ENCODE measurements at places on chromosomes 1 and 21.
A peak's percentile ranks its signal among the peaks of the same experiment; 100 is the strongest.

- no peak for DNase-seq
Measured at GRCh38 chr1:28417926-28418637, 48.5 kb downstream of the PHACTR4 start.

GRCh38 chr1:65668368-65668767 lies 124.3 kb upstream of the PDE4B start:
- peak; percentile 43 for DNase-seq

- DNase-seq: no peak
Measured at GRCh38 chr1:47225430-47226100, 6.5 kb downstream of the TAL1 start.

DNA sequence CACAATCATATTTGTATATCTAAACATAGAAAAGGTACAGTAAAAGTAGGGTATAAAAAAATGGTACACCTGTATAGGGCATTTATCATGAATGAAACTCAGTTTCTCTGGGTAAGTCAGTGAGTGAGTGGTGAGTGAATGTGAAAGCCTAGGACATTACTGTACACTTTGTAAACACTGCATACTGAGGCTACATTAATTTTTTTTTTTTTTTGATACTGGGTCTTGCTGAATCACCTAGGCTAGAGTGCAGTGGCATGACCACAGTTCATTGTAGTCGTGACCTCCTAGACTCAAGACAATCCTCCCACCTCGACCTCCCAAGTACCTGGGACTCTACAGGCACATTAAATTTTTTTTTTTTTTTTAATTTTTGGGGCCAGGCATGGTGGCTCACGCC lies 27.8 kb downstream of the FBXO28 start:
- DNase-seq: no peak

DNA sequence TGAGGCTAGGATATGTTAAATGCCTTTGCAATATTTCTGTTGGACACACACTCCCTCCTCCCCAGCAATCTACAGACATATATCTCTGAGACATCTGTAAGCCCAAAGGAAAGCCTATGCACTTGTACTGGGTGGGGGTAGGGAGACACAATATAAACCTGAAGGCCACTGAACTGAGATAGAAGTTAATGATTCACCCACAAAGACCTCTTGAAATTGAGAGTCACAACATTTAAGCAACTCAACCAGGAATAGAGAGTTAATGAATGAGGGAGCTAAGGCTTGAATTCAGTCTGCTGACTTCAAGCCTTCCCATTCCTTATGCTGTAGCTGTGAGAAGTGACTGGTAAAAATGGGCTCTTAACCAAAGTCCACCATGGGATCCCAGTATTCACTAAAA lies 5.0 kb downstream of the OR10J1 start:
- no peak for DNase-seq

DNA sequence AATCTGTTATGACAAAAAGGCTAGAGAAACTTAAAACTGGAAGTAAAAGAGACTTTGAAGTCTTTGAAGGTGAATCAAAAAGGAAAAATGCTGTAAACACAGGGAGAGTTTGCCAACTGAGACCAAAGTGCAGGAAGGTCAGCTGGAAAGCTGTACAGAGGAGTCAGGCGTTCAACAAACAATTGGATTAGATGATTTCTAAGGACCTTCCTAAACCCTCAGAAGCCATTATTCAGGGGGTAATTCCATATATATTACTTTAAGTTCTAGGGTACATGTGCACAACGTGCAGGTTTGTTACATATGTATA lies 156.8 kb downstream of the ZBTB18 start:
- DNase-seq: no peak

DNA sequence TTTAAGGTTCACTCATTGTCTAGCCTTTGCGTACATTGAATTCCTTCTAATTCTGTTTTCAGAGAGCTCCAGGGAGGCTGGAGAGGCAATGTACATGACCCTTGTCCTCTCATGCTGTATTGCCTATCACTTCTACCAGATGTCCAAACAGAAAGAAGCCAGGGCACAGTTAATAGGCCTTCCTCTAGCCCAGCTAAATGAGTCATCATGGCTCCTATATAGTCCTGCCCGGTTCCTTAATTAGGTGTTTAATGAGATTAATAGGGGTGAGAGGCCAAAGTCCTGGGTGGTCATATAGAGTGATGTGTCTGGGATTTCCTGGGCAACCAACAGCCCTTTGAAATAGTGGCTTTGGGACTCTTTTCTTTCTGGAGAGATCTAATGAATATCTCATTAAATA lies 76.3 kb downstream of the ZSCAN20 start:
- no peak for DNase-seq

DNA sequence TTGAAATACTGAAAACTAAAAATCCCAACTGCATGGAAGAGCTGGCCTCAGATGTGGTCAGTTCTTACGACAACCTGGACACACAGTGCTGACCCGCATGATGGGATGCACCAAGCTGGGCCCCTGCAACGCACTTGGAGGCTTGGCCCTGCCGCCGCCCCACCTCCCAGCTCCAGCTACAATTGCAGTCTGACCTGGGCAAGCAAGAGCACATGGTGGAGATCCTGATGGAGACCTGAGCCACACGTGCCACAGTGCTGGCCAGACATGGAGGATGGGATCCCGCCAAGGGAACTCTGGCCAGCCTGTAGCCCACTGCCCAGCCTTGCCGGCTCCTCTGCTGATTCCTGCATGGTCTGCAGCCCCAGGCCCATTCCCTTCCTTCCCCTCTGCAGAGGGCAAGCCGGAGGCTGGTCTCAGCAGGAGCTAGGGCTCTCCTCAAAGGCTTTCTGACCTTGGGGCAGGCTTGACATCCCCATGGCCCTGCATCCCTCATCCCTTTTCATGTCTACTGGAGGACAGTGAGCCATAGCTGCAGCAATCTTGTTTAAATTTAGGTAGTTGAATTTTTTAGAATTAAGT lies 14.1 kb downstream of the CR1L start:
- DNase-seq: no peak

GRCh38 chr1:5150191-5150590 lies 495.8 kb downstream of the AJAP1 start:
- DNase-seq: no peak

- DNase-seq: no peak
Measured at GRCh38 chr1:33624991-33625870, 152.8 kb downstream of the ZSCAN20 start.

- DNase-seq: no peak
Measured at GRCh38 chr1:66401244-66401643, 132.7 kb upstream of the SGIP1 start.

DNA sequence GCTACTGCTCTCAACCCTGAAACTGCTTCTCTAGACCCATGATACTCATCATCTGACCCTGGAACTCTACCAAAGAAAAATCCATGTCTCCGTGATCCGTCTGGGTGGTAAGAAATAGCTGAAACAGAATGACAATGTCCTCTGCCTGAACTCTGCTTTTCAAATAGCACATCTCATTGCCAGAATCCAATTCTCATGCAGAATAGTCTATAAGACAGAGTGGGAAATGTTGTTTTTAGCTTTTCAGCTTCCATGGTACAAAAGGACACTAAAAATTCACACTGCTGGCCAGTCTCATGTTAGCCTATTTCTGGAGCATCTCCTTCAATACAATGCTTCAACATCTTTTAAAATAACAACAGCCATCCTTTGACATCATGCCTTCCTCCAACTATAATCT lies 1355.8 kb upstream of the PRMT6 start:
- DNase-seq: no peak

- DNase-seq: no peak
Measured at GRCh38 chr1:24189528-24189927, 2.4 kb upstream of the IFNLR1 start.

DNA sequence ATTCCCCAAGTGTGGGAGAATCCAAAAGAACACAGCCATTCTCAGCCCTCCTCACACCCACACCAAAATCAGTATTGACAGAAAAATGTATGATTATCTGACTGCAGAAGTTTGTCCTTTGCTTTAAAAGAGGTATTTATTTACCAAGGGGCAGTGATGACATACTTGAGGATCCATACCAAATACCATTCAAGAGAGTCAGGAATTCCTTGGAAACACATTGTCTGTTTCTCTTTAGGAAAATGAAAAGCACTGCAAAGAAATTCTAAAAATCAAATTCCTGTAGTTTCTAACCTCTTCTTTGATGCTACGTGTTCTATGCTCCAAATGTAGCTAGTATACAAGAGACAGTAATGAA lies 509.6 kb upstream of the CXADR start:
- DNase-seq: peak; percentile 78

DNA sequence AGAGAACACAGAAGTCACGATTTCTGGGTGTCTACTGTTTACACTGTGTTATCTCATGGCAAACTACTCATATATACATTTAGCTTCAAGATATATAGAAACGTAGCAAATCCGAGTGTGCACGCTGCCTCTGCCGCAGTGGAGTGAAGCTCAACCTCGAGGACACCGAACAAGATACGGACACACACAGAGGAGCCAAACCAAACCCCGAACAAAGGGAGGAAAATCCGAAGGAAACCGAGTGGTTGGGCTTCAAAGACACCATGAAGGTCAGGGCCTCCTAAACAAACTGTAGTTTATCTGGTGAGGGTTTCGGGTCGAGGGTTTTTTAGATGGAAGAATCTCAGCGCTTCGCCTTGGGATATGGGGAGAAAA lies 34.5 kb downstream of the SLC45A1 start:
- DNase-seq: no peak

DNA sequence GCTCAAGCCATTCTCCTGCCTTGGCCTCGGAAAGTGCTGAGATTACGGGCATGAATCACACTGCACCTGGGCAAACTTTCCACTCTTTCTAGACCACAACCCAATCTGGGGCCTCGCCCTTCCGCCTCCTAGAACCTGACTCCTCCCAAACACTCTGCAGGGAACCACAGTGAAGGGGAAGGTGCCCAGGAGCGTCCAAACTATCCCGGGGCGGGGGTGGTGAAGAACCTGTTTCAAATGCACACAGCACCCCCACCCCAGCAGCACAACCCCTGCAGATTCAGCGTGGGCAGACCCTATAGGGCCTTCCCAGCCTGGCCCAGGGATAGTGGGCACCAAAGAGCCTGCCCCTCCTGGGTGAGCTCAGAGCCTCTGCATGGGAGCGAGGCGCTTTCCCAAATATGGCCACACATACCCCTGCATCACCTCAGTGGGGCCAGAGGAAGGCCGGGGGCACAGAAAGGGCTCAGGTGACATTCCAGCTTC lies 86.9 kb downstream of the STUM start:
- no peak for DNase-seq

GRCh38 chr1:228747301-228747935 lies 12.1 kb downstream of the RHOU start:
- no peak for DNase-seq

- peak; percentile 60 for DNase-seq
Measured at GRCh38 chr1:154182344-154183045, 9.4 kb downstream of the TPM3 start.

DNA sequence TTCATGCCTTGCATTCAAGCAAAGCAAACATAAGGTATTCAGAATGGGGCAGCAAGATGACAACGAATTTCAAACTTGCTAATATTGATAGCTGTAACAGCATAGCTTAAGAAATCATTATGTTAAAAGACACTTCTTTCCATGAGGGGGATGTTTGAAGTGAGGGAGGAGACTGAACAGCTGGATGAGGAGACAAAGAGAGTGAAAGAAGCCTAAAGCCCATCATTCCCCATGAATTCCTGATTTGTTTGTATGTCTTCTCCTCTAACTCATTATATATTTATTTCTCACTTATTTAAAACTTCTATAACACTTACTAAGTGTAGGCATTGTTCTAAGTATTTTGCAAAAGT lies 125.2 kb upstream of the PBX1 start:
- no peak for DNase-seq

- no peak for DNase-seq
Measured at GRCh38 chr1:156612666-156613065, 6.5 kb upstream of the HAPLN2 start.

GRCh38 chr1:229993060-229993459 lies 74.0 kb upstream of the GALNT2 start:
- DNase-seq: no peak

GRCh38 chr1:72606216-72606810 lies 324.0 kb upstream of the NEGR1 start:
- DNase-seq: no peak

DNA sequence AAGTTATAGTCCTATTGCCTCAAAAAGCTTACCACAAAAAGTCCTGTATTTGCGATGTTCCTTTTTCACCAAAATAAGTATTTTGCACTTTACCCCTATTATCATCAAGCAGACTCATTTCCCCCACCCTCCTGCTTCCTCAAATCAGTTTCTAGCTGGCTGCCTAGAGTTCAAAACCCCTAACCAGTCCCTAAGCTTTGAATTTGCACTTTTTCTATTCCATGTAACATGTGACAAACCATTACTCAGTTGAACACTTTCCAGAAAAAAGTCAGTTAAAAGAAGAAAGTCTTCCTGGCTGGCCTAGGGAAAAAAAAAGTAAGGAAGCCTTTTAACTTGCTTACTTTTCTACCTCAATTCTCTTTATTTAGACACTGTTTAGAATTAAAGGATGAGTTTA lies 8.2 kb downstream of the CEP170 start:
- peak; percentile 54 for DNase-seq

- DNase-seq: no peak
Measured at GRCh38 chr1:47854552-47855144, 142.5 kb downstream of the TRABD2B start.

DNA sequence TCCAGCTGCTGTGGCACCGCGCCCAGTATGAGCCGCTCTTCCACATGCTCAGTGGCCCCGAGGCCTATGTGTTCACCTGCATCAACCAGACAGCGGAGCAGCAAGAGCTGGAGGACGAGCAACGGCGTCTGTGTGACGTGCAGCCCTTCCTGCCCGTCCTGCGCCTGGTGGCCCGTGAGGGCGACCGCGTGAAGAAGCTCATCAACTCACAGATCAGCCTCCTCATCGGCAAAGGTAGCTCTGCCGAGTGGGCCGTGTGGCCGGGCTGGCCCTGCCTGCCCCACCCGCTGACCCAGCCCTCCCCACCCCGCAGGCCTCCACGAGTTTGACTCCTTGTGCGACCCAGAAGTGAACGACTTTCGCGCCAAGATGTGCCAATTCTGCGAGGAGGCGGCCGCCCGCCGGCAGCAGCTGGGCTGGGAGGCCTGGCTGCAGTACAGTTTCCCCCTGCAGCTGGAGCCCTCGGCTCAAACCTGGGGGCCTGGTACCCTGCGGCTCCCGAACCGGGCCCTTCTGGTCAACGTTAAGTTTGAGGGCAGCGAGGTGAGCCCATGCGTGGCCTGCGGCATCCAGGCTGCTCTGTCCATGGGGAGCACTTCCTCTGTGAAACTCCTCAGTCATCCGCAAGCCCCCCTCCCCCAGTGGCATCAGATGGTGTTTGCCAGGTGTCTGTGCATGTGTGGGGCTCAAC lies 64.2 kb downstream of the PIK3CD start:
- DNase-seq: no peak

DNA sequence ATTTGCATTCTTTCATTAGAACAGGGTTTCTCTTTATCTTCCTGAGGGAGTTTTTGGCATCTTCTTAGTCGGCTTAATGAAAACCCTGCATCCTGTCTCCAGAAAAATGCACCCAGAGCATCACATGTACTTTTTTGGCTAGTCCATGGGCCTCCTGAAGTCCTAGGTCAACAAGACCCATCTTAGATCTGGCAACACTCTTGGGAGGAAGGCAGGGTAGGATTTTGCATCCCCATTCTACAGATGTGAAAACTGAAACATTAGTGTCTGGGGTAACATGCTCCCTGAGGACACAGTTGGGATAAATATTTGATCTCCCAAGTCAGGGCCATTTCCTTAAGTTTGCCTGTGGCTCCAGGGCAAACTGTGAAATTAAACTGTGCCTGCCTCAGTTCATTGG lies 40.0 kb upstream of the HMGB4 start:
- DNase-seq: no peak

Measured in fibroblast of upper back skin (primary cell).